Activated CD4-positive, alpha-beta T cell treated with anti-CD3 and anti-CD28 coated beads, Interleukin-2, amount 50 U/mL, for 1 hour (primary cell): ENCODE measurements at places on chromosomes 12 and 14.

GRCh38 chr12:18079541-18080246, 10.3 kb downstream of the RERGL start:
- DNase-seq: no peak

DNA sequence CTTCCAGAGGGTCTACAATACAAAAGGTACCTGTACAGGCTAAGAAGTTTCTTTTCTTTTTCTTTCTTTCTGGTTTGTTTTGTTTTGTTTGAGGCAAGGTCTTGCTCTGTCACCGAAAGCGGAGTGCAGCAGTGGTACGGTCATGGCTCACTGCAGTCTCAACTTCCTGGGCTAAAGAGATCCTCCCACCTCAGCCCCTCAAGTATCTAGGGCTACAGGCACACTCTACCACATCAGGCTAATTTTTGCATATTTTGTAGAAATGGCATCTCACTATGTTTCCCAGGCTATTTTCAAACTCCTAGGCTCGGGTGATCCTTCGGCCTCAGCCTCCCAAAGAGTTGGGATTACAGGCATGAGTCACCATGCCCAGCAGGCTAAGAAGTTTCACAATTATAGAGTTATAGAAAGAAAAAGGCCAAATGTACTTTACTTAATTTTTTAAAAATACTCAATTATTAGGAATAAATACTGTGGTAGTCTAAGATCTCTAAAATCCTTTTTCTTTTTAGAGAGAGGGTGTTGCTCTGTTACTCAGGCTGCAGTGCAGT, 3.0 kb upstream of the PIGH start:
- no peak for DNase-seq

DNA sequence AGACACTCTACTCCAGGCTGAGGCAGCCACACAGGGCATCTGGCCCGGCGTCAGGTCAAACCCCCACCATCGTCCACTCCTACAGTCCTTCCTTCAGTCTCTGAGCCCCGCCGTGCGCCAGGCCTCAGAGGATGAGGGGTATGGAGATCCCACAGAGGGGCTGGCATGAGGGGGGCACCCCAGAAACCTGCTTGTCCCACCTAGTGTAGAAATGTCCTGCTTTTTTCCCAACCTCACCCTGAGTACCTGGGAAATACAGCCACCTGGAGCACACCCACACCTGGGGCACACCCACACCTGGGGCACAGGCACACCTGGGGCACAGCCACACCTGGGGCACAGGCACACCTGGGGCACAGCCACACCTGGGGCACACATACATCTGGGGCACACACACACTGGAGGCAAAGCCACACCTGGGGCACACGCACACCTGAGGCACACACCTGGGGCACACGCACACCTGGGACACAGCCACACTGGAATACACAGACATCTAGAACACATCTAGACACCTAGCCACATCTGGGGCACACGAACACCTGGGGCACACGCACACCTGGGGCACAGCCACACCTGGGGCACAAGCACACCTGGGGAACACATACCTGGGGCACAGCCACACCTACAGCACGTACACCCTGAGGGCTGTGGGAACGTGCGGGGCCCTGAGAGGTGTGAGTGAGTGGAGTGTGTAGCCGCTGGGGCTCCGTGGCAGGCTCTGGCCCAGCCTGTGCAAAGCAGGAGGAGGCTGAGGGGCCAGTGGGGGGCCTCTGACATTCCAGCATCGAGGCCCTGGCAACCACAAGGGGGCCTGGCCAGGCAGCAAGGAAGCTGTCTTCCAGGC, 18.4 kb downstream of the AKT1 start:
- DNase-seq: no peak

GRCh38 chr12:131057211-131057721, 103.6 kb downstream of the ADGRD1 start:
- DNase-seq: no peak

- DNase-seq: no peak
Measured at GRCh38 chr14:66596241-66596985, 88.5 kb downstream of the GPHN start.
